Hepatocyte (in vitro differentiated cells): ENCODE measurements at places on chromosomes 12 and 14. TPM values are rescaled to one million over a fixed set of nuclear protein-coding genes. Genes with fewer than 3 reads are reported as not detected.

DNA sequence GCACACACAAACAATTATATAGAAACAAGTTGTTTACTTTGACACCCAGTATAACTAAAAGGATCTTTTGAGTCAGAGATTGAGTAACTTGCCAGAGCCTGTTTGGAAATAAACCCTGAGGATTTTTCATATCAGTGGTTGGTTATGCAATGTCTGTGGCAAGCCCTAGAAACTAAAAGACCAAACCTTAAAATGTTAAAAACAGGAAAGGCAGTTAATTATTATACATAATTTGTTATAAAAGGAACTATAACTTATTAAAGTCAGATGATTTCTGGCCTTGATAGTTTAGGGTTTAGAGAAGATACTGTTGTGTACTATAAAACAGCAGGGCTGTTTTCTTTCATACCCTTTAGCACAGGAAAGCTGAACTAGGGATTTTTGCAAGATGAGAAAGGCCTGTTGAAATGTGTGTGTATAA lies 44.1 kb downstream of the PSEN1 start:
- peak; percentile 49 for DNase-seq

GRCh38 chr14:101719045-101719645 lies 42.4 kb upstream of the PPP2R5C start:
- DNase-seq = no peak

GRCh38 chr14:49951229-49951607 lies 58.3 kb downstream of the ARF6 start:
- DNase-seq = no peak

- DNase-seq = peak; percentile 23
Observed at GRCh38 chr12:92469837-92470236, 233.0 kb upstream of the PLEKHG7 start.

DNA sequence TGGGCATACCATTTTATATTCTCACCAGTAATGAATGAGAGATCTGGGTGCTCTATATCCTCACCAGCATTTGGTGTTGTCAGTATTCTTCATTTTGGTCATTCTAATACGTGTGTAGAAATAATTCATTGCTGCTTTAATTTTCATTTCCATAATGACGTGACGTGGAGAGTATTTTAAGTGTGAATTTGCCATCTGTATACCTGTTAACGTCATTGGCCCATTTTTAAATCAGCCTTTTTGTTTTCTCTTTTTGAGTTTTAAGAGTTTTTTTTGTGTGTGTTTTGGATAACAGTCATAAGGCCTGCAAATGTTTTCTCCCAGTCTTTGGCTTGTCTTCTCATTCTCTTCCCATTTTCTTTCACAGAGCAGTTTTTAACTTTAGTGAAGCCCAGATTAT lies 74.4 kb upstream of the SYT1 start:
- DNase-seq = no peak

- DNase-seq = peak; percentile 28
Observed at GRCh38 chr14:65792208-65792905, 379.8 kb downstream of the FUT8 start.

- no peak for DNase-seq
Observed at GRCh38 chr12:43357141-43357540, 194.9 kb downstream of the ADAMTS20 start.

GRCh38 chr12:72468505-72468904 lies 196.3 kb downstream of the TRHDE start:
- DNase-seq = no peak

CCER1 gene
- not detected in 2 replicates for polyA plus RNA-seq

DNA sequence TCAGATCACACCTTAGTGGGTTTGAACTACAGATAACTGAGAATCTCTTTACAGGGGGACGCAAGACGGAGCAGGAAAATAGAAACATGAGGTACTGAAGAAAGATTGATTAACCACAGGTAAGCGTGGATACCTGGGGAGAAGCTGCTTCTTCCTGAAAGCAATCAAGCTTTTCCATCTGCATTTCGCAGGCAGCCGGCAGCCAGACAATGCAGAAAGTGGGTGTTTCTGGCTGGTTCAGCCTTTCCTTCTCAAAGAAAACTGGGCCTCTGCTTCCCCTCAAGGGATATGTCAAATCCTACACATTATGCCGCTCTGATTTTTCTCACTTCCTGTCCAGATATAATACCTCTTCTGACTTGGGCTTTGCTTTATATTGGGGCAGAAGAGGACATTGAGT lies 39.1 kb upstream of the PPFIA2 start:
- no peak for DNase-seq

- DNase-seq = no peak
Observed at GRCh38 chr12:45435945-45436710, 220.2 kb downstream of the ANO6 start.

LIN7A gene
- 3.0 and 5.2 TPM in 2 replicates for polyA plus RNA-seq

GRCh38 chr14:75310295-75311111 lies 31.9 kb downstream of the FOS start:
- DNase-seq = peak; percentile 87

DNA sequence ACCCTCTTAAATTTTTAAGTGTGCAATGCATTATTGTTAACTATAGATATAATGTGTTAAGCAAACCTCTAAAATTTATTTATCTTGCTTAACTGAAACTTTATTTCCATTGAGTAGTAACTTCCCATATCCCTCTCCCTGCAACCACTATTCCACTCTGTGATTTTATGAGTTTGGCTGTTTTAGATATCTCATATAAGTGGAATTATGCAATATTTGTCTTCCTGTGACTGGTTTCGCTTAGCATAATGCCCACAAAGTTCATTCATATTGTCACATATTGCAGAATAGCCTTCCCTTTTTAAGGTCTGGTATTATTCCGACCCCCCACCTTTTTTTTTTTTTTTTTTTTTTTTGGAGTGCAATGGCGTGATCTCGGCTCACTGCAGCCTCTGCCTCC lies 247.6 kb downstream of the EMP1 start:
- no peak for DNase-seq

DNA sequence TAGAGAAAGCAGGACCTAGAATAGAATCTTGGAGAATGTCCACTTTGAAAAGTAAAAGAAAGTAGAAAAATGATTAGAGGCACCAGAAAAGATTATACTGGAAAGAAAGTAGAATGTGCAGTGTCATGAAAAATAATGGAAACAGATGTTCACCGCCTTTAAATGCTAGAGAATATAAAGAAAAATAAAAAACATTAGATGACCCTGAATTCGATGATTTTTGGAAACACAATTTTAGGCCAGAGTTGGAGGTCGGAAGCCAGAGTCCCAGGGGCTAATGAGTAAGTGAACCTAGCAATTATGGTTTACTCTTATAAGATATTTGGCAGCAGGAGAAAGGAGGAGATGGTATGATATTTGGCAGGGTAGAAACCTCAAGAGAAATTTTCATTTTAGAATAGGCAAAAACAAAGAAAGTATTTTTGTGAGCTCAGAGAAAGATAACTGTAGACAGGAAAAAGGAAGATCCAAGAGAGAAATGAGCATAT lies 37.7 kb downstream of the GYS2 start:
- DNase-seq = no peak

DNA sequence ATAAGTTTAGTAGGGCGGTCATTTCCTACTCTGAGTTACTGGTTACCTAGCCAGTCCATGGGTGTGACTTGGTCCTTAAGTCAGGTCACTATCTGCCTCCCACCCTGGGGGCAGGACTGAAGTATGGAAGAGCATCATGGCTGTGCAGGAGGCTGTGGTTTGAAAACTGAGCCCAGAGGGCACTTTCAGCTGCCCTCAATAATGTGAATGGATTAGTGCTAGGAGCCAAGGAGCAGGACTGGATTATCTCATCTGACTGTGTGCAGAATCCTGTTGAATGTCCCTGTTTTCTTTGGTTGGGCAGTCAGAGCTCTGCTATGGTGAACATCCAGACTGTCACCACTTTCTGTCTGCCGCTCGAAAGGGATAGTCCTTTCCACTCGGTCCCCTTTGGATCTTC lies 1.6 kb downstream of the ATXN7L3B start:
- DNase-seq = no peak

- no peak for DNase-seq
Observed at GRCh38 chr12:23060161-23060560, 435.2 kb downstream of the ETNK1 start.

- DNase-seq = no peak
Observed at GRCh38 chr12:45703942-45704341, 25.6 kb upstream of the ARID2 start.
